ENCODE measurements at places on chromosomes 6 and 20.
A peak's percentile ranks its signal among the peaks of the same experiment; 100 is the strongest.

- no peak for DNase-seq
These were observed 40.3 kb downstream of the NCR2 start for GRCh38 chr6:41375598-41376151.

GRCh38 chr6:34346175-34347119 is 46.0 kb downstream of the NUDT3 start:
- no peak for DNase-seq

- no peak for DNase-seq
These were observed at the start of gene SLC44A4 for GRCh38 chr6:31878726-31879125. TSS of gene SLC44A4 (minus strand) at chr6:31878997. CDS start at chr6:31878980, 17 bp downstream.

GRCh38 chr20:9518576-9519175 is 4.3 kb downstream of the LAMP5 start:
- no peak for DNase-seq

GRCh38 chr6:75429061-75429703 is 64.4 kb downstream of the FILIP1 start:
- DNase-seq: no peak

DNA sequence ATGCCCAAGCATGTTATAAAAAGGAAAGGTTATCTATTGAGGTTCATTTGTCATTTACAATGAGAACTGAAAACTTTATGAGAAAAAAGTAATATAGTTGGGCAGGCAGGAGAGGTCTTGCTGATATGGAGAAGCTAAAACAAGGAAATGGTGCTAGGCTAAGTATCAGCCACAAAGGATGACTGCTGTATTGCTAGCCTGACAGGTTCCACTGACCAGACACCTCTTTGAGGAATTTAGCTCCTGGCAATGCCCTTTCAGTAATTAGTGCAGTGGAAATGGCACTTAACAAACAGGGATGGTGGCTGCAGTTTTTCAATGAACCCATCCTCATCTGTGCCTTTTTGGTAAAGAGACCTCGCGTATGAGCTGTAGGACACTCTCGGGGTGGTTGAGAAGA is 284.4 kb downstream of the ZFAND3 start:
- no peak for DNase-seq

DNA sequence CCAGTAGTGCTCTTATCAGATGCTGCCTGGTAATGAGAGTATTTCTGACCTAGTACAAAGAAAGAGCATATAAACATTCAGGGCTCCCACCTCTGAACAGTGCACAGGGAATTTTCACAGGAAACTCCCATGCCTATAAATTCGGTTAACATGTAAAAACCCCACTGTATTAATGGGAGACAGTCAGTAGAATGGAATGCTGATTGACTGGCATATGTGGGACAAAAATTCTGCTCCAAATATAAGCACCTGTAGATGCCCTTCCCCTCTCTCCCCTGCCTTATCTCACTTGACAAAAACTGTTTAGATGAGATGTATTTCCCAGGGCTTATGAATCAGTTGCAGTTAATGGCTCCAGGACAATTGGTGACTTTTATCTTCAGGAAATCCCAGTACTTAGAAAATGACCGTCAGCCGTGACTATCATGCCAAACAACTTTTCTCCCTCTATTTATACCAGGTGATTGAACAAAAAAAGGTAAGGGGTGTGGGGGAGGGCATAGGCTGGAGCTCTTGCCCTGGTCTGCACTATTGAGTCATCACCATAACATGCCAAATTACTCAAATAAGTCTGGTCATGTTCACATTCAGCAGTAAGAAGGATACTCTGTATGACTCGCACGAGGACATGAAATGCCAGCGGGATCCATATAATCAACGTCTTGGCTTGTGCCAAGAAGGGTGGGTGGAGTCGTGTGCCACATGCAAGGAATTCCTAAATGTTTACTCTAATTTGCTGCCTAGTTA is 176.4 kb upstream of the BMP2 start:
- peak; percentile 65 for DNase-seq

DNA sequence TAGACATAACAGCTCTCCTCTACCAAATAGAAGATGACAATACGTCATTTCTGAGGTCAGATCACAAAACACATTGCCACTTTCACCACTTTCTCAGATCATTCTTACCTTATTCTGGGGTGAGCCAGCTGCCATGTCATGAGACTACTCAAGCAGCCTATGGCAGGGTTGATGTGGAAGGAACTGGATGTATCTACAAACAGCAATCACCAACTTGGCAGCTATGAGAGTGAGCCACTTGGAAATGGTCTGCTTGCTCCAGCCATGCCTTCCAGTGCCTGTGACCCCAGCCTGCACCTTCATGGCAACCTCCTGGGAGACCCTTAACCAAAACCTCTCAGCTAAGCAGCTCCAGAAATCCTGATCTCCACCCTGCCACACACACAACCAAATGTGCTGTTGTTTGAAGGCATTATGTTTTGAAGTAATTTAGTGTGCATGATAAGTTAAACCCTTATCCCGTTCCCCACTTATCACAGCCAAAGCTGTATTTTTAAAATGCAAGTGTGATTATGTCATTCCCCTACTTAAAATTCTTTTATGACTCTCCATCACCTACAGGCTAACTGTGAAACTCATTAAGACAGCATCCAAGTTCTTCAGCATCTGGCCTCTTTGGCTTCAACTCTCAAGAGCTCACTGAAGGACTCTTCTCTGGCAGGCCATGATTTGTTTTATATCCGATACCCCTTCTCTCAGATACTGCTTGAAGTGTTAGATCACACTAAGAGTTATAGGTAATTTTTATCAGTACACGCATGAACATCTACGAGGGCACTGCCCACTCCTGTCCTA is 150.6 kb downstream of the LY86 start:
- DNase-seq: no peak

DNA sequence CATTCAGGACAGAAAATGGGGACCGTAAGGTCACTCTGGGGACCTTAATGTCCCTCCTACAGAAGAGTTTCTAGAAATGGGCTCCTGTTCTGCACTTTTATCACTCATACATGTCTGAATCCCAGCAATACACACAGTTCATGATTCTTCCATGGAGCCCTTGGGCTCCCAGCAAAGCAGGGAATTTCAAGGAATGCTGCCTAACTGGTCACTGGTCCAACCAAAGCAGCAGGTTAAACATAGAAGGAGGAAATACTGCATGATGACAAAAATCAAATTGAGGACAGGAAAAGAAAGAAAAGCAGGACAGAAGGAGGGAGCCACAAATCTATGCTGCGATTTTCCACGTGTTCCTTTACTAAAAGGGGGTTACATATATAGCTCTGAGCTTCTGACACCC is 300.2 kb downstream of the PTPRT start:
- DNase-seq: no peak

DNA sequence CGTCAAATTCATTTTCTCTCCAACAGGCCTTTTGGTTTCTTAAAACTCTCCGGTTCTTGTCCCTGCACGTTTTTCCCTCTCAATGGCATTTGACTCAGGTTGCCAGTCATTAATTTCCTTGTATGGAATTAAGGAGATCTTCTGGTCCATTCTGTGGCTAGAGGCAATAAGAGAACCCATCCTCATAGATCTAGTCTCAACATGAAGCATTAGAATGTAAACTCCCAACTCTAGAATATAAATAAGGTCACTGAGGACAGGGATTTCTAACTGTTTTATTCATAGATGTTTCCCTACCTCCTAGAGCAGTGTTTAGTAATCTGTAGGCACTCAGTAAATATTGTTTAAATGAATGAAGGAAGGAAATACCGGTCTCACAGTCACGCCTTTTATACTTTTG is 185.2 kb upstream of the FLRT3 start:
- DNase-seq: no peak

- DNase-seq: no peak
These were observed 11.8 kb downstream of the BCAS1 start for GRCh38 chr20:54058420-54059139.

DNA sequence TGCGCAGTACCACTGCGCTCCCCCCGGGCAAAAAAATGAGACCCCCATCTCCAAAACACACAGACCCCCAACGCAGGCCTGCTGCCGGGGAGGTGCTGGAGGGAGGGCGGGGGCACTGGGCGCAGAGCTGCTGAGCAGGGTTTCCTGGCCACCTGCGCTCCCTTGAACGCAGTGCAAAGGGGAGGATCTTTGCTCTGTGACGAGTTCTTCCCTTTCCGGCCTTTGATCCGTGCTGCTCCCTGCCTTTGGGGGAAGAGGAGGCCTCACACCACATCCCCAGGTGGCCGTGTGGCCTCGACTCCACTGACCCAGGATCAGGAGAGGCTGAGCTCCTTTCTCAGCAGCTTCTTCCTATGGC is 8.9 kb upstream of the COL20A1 start:
- DNase-seq: no peak

GRCh38 chr6:39035681-39036080 is 12.9 kb upstream of the GLP1R start:
- no peak for DNase-seq

- DNase-seq: no peak
These were observed 198.4 kb downstream of the TRIM27 start for GRCh38 chr6:28725274-28725809.

- no peak for DNase-seq
These were observed 47.7 kb downstream of the FYN start for GRCh38 chr6:111825439-111826086.

GRCh38 chr6:164069350-164069990 is 655.0 kb downstream of the QKI start:
- DNase-seq: peak; percentile 23

DNA sequence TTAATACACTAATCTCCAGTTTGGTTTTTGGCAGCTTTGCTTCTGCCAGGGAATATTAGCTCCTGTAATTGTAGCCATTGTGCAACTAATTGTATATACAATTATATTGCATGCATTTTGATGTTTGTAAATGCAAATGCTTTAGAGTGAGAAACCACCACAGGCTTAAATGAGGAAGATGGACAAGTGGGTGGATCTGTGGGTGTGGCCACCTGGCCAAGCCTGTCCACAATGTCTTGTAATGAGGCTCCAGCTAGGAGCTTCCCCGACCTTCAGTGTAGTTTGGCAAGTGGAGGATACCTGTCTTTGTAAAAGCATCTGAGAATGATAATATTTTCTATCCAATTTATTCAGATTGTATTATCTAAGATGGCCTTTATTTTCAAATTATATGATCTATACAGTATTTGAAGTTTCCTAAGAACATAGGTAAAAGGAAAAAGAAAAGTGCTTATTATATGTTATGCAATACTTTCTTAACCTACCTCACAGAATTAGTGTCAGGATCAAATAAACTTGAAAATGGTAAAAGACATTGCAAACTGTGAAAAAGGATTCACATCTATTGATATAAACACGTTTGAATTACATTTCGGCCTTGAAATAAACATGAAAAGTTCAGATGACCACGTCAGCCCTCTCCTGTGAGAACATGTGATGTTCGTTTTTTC is 49.3 kb upstream of the ARID1B start:
- DNase-seq: no peak

- DNase-seq: no peak
These were observed 92.3 kb downstream of the RFPL4B start for GRCh38 chr6:112439432-112439831.

- DNase-seq: no peak
These were observed 42.6 kb downstream of the TSBP1 start for GRCh38 chr6:32329141-32329540.

DNA sequence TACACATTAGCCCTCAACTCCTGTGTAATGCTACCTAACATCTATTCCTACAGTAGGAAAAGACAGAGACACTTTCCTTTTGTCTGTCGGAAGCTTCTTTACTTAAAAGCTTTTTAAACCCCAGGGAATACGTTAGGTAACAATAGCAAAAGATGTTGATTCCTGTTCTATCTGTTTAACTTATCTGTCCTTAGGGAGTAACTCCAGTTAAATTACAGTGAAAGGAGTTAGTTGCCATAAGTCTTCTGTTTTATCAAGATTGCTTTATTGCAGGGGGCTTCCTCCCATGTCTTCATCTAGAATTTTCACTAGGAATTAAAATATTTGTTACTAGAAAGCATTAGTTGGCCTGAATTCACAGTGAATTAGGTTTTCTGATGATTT is 26.2 kb downstream of the TOP1 start:
- DNase-seq: no peak

GRCh38 chr6:131125431-131125830 is 9.8 kb upstream of the AKAP7 start:
- no peak for DNase-seq

DNA sequence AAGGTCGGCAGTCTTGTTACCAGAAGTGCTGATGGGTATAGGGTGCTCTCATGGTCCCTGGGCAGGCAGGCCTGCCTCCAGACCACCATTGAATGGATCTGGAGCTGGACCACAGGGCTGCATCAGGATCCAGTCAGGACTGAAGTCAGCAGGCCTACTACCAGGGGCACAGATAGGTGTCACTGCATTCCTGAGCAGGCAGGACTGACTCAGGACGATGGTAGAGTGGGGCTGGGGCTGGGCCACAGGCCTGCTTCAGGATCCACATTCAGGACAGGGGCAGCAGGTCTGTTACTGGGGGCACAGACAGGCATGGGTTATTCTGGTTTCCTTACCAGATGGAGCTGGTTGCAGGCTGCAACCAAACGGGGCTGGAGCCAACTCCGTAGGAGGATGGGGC is 51.4 kb upstream of the MAP3K4 start:
- no peak for DNase-seq

GRCh38 chr20:33291830-33292355 is 8.9 kb downstream of the BPIFB1 start:
- peak; percentile 4 for DNase-seq

DNA sequence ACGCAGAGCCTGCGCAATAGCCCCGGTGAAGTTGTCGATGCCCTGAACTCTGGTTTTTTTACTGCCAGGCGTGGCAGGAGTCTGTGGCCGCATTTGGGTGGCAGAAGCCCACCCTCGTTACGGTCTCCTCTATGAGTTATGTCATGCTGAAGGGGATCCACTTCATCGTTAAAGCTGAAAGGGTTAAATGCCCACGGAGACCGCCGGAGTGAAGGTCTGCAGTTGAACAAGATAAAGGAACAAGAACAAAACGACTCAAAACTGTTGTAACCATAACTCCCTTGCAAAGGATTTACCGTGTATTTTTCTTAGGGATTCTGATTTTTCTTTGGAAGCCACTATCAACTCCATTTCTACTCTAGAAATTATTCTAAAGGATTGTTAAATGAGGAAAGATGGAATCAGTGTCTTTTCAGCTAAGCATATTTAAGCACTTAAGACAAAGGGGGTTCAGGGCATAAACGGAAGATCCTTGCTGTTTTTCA is 501 bp upstream of the ELOVL5 start:
- no peak for DNase-seq

All from brain microvascular endothelial cell (primary cell).